Activated CD8-positive, alpha-beta memory T cell treated with anti-CD3 and anti-CD28 coated beads for 4 hours (primary cell): ENCODE measurements at places on chromosomes 7 and 10.

- DNase-seq: no peak
These were observed 34.5 kb upstream of the DIP2C start for GRCh38 chr10:723973-724372.

DNA sequence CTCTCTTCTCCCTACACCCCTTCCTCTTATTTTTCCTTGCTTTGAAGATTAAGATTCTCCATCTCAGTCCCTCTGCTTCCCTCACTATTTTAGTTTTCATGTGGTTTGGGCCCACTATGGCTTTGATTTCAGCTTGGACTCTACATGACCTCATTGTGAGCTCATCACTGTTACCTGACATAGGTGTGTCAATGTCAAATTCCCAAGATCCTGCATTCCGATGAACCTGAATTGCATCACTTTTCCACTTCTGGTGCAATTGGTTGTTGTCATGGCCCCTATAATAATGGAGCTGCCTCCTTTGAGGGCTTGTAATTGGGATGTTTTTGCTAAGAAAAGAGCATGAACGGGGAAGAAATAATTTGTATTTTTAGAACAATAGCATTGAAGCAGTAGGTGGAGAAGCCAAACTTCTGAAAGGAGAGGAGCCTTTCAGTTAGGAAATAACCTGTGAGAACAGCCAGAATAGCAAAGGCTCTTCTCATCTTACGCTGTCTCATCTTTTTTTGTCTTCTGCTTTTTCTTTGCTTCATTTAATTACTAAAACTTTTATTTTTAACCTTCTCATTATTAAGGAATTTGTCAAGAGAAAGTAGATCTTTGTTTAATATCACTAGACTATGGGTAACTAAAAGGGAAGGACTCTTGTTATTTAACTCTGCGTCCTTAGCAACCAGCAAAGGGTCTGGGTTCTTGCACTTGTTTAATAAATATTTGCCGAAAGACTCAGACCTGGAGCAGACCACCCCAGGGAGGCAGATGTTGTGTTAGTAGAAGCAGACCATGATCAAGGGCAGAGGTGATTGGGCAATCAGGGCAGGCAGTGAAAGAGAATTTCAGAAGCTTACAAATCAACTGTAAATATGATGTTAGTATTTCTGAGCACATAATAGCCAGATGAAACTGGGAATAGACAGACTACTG lies 95.4 kb downstream of the TES start:
- no peak for DNase-seq

DNA sequence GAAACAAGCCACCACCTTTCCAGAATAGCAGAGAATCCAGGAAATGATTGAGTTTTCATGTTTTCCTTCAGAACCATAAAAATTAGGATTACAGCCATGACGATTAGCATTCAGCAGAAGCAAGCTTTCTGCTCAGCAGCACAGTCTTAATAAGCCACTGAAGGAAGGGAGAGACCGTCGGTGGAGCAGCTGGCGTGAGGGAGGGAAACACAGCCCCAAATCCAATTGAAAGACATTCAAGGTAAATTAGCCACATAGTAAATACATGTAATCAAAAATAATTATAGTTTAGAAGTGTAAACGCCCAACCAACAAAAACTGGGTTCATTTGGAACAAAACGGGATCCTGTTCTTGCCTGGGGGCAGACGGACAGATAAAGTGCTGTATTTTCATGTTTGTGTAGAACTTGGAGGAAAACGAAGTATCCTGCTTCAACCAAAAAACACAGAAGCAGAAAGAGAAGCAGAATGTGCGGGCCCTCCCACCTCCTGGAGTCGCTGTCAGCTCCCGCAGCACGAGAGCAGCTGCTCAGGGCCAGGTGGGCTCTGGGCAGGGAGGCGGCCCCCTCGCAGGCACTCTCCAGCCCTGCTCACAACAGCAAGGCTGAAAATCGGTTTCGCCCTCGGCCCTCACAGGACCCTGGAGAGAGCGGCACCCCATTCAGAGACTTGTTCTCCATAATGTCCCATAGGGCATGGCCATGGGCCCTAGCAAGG lies 84.9 kb downstream of the TCERG1L start:
- no peak for DNase-seq

- DNase-seq: no peak
These were observed 174.9 kb downstream of the MGMT start for GRCh38 chr10:129641982-129642381.

- DNase-seq: no peak
These were observed 189.9 kb downstream of the PPP1R9A start for GRCh38 chr7:95097291-95097690.

- no peak for DNase-seq
These were observed 185.5 kb downstream of the CAMK1D start for GRCh38 chr10:12534824-12535223.

GRCh38 chr10:930625-931325 lies 730 bp downstream of the LARP4B start:
- DNase-seq: no peak

DNA sequence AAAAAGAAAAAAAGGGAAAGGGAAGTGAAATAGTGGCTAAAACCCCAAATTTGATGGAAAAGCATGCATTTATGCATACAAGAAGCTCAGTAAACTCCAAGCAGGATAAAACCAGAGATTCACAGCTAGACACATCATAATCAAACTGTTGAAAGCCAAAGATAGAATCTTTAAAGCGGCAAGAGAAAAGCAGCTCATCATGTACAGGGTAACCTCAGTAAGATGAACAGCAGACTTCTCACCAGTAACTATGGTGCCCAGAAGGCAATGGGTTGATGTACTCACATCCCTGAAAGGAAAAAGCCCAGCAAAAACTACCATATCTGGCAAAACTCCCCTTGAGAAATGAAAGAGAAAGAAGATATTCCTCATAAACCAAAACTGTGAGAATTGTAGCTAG lies 60.4 kb downstream of the TPST1 start:
- DNase-seq: no peak
